ENCODE measurements at places on chromosomes 6 and 20. TPM values are rescaled to one million over a fixed set of nuclear protein-coding genes. Genes with fewer than 3 reads are reported as not detected.

DNA sequence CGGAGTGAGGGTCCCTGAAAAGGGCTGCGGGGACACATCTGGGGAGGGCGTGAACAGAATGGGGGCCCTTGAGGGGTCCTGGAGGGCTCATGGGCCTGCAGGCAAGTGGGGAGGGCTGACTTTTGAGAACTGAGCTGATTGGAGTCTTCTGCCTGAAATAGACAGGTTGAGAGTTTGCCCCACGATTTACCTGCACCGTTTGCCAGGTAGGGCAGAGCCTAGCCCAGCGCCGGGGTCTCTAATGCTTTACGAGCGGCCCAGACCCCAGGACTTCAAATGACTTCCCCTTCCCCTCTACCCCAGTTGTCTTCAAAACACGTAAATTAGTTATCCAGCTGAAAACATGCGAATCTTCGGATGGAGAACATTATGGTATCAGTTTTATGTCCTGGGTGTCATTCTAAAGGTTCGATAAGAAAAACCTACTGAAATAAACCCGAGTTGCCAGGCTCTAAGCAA, 1.3 kb downstream of the PLCB1 start:
- H3K4me1 ChIP-seq, result no peaks in the 10 kb centered on the region
- H3K27me3 ChIP-seq, result no peaks in the 10 kb centered on the region
- no peaks in the 10 kb centered on the region for H3K36me3 ChIP-seq

DNA sequence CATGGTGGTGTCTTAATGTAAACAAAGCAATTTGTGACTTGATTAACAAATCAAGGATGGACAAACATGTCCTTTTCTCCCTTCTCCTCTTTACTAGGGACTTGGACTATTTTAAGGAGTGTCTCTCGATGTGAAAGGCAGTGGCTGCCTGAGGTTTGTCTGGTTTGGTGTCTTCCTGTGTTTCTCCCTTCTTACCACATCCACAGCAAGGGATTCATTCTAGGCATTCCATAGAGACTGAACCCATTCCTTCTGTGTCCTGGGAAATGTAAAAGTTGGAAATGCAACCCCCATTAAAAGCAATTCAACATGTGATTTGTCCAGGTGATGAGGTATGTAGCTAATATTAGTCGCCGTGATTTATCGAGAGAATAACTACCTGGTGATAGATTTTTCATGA, 15.9 kb downstream of the NRN1 start:
- peaks cover 7% of the 10 kb centered on the region for H3K27me3 ChIP-seq
- H3K27ac ChIP-seq, result no peak overlapping the region
- H3K4me1 ChIP-seq, result no peaks in the 10 kb centered on the region

GRCh38 chr6:106281088-106281487, 44.5 kb downstream of the ATG5 start:
- H3K4me3 ChIP-seq, result no peak overlapping the region
- H3K4me1 ChIP-seq, result no peaks in the 10 kb centered on the region
- DNase-seq, result no peak
- H3K27me3 ChIP-seq, result no peaks in the 10 kb centered on the region
- H3K27ac ChIP-seq, result no peak overlapping the region

- H3K4me3 ChIP-seq, result no peak overlapping the region
- no peaks in the 10 kb centered on the region for H3K4me1 ChIP-seq
- no peaks in the 10 kb centered on the region for H3K36me3 ChIP-seq
- no peaks in the 10 kb centered on the region for H3K27me3 ChIP-seq
- no peak for DNase-seq
- H3K27ac ChIP-seq, result no peak overlapping the region
Observed at GRCh38 chr6:11018225-11018624, 25.9 kb downstream of the ELOVL2 start.

- DNase-seq, result no peak
- H3K36me3 ChIP-seq, result no peaks in the 10 kb centered on the region
- H3K4me1 ChIP-seq, result no peaks in the 10 kb centered on the region
Observed at GRCh38 chr6:10520468-10520867, 683 bp upstream of the GCNT2 start.

Gene TULP1
- 2.1 TPM for total RNA-seq

DNA sequence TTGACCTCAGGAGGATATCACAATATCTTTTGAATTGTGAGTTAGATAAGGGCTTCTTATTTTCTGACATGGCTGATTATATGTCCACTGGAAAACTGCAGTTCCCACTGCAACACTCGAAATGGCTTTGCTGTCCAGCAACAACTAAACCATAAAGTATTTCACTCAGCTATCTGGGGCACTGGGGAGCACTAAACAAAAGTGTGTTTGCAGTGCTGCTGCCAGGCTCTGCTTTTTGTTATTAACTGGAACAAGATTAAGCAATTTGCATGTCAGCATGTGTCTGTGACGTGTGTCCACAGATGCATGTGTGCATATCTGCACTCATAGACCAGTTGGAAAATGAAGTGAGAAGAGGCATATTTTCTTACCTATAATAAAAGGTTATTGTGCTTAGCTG, 107.8 kb upstream of the CCN2 start:
- no peak overlapping the region for H3K4me3 ChIP-seq
- H3K4me1 ChIP-seq, result peaks cover 3% of the 10 kb centered on the region
- no peaks in the 10 kb centered on the region for H3K27me3 ChIP-seq
- H3K36me3 ChIP-seq, result no peaks in the 10 kb centered on the region
- H3K27ac ChIP-seq, result peak overlapping the region; percentile 51
- no peak for DNase-seq

DNA sequence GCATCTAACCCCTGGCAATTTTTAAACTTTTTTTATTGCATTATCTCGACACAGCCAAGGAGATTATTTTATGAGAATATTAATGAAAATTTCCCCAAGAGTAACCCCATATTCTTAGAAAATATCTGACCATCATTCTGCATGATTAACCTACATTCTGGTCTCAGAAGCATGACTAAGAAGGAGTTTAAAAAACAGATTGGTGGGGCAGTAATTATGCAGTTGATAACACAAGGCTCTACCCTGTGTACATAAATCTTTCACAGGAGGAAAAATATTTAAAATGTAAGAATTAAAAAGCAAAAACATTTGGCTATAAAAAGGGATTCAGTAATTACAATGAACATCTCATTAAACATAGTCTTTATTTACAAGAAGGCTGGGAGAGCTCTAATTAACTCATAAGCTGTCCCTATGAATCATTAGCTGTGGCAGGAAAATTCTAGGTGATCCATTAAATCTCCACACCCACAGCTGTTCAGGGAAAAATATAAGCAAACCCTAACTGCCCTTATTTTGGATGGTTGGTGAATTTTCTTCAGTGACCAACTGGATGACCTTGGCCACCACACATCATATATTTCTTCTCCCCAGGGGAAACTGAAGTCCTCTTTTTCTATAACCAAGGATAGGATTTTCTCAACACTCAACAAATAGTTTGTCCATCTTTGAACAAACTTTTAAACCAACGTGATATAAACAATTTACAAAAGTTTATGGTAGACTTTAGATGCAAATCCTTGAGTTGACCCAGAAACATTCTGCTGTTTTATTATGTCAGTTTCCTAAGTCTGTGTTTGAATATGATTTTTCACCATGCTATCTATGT, 59.5 kb downstream of the PDE7B start:
- H3K27me3 ChIP-seq, result no peaks in the 10 kb centered on the region
- H3K4me1 ChIP-seq, result no peaks in the 10 kb centered on the region
- no peak for DNase-seq
- H3K36me3 ChIP-seq, result no peaks in the 10 kb centered on the region
- no peak overlapping the region for H3K27ac ChIP-seq
- H3K4me3 ChIP-seq, result no peak overlapping the region

- no peaks in the 10 kb centered on the region for H3K4me1 ChIP-seq
- no peak overlapping the region for H3K4me3 ChIP-seq
- no peaks in the 10 kb centered on the region for H3K27me3 ChIP-seq
- no peaks in the 10 kb centered on the region for H3K36me3 ChIP-seq
- H3K27ac ChIP-seq, result no peak overlapping the region
Observed at GRCh38 chr6:109166673-109167072, 71.4 kb downstream of the CEP57L1 start.
